ENCODE measurements at places on chromosomes 5 and 9.

DNA sequence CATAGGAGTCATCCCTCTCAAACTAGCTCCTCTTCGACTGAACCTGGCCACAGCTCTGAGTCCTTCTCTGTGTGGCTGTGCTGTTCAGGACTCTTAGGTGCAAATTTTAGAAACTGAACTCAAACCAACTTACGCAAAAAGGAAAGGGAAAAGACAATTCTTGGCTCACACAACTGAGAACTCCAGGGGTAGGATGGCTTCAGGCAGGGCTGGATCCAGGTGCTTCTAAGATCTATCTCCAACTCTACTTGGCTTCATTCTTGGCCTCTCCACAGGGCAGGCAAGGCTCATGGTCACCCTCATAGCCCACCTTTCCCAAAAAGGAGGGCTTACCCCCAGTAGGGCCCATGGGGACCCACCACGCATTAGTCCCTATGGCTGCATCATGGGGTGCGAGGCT is 8.1 kb downstream of the ASS1 start:
- DNase-seq = no peak

DNA sequence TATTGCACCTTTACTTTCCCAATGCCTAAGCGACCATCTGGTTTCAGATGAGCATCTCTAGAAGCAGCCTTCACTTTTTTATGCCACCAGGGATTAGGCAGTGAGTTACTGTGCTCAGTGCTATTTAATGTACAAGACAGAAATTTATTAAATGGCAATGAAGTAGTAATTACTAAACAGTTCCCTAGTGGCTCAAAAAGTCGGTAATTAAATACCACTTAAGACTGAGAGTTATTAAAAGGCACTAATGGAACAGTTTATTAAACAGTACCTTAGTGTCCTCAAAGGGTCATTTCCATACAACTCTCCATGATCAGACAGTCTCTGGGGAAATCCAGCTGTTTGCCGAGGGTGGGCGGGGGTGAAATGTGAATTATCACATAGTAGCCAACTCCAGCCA is 42.3 kb downstream of the LHFPL2 start:
- DNase-seq = no peak

GRCh38 chr5:173412566-173412965 is 84.4 kb upstream of the STC2 start:
- no peak for DNase-seq

- DNase-seq = no peak
Measured at GRCh38 chr9:136141682-136142413, 23.2 kb upstream of the TMEM250 start.

GRCh38 chr9:93112116-93112863 is 16.3 kb downstream of the CARD19 start:
- no peak for DNase-seq

GRCh38 chr5:9722601-9723180 is 92.5 kb upstream of the TAS2R1 start:
- DNase-seq = peak; percentile 4

GRCh38 chr5:68187268-68188055 is 28.1 kb upstream of the PIK3R1 start:
- DNase-seq = peak; percentile 97

- DNase-seq = no peak
Measured at GRCh38 chr9:135615666-135616618, 23.4 kb downstream of the GLT6D1 start.

- DNase-seq = no peak
Measured at GRCh38 chr5:57246426-57246825, 72.6 kb downstream of the GPBP1 start.

Measured in pons (tissue), 1 donor.